ENCODE measurements at places on chromosomes 5 and 9. TPM values are rescaled to one million over a fixed set of nuclear protein-coding genes. Genes with fewer than 3 reads are reported as not detected.

DNA sequence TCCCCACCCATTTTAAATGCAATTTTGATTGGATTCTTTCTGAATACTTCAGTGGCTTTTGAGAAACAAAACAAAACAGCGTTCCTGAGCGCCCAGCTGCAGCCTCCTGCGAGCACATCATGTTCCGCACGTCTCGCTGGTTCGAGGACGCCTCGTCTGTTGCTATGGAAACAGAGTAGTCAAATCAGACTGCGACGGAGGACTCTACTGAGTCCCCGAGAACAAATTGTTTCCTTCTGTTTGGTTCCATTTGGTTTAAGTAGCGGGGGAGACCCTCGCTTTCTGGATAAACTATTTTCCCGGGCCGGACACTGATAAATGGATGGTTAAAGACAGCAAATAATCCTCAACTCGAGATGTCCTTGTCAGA, 69.0 kb downstream of the SLC28A3 start:
- peak overlapping the region; percentile 89 for H3K27ac ChIP-seq
- H3K36me3 ChIP-seq, result peaks cover 3% of the 10 kb centered on the region
- peak overlapping the region; percentile 82 for H3K4me3 ChIP-seq
- H3K27me3 ChIP-seq, result no peaks in the 10 kb centered on the region

- H3K27ac ChIP-seq, result no peak overlapping the region
- peaks cover 8% of the 10 kb centered on the region for H3K27me3 ChIP-seq
- DNase-seq, result no peak
- no peaks in the 10 kb centered on the region for H3K36me3 ChIP-seq
- H3K4me3 ChIP-seq, result no peak overlapping the region
Observed at GRCh38 chr9:88090151-88090581, 48.1 kb downstream of the SPATA31C2 start.

The TYRP1 gene
- not detected for total RNA-seq

DNA sequence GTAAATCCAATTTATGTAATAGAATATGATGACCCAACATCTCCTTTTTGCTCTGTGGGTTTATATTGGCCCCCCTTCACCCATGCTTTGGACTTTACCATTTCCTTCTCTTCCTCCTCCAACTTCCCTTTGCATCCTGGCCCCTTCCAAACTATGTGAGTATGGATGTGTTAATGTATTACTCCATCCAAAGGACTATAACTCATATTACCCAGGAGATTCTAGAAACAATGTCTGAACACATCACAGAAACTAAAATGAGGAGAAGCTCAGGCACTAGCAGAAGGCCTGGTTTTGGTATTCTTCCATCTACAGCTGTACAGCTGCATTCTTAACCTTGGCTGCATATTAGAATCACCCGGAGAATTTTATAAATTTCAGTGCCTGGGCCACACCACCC, 110.7 kb downstream of the PDE4D start:
- no peaks in the 10 kb centered on the region for H3K36me3 ChIP-seq
- H3K27ac ChIP-seq, result peak overlapping the region; percentile 21
- no peak overlapping the region for H3K4me3 ChIP-seq
- DNase-seq, result no peak
- peaks cover 4% of the 10 kb centered on the region for H3K27me3 ChIP-seq

GRCh38 chr5:100017520-100018262, 517.5 kb upstream of the FAM174A start:
- no peak overlapping the region for H3K27ac ChIP-seq
- no peaks in the 10 kb centered on the region for H3K27me3 ChIP-seq
- H3K4me3 ChIP-seq, result no peak overlapping the region

The ENTPD2 gene
- total RNA-seq, result 0.21 TPM

The TMEM252 gene
- total RNA-seq, result not detected

DNA sequence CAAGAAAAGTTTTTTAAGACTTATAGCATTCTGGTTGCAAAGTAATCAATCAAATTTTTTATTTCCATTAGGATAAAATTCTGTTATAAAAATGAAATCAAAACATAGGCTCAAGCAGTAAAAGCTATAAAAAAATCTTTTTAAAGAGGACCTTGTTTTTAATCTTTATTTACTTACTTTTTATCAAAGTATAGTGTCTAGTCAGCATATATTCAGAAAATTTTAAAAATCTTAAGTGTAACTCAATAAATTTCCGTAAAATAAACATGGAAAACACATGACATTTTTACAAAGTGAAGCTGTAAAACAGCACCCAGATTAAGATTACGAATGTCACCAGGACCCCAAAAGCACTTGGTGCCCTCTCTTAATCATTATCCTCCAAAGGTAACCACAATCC, 302.4 kb downstream of the TMEM161B start:
- no peak overlapping the region for H3K27ac ChIP-seq
- no peaks in the 10 kb centered on the region for H3K27me3 ChIP-seq
- no peaks in the 10 kb centered on the region for H3K4me1 ChIP-seq

DNA sequence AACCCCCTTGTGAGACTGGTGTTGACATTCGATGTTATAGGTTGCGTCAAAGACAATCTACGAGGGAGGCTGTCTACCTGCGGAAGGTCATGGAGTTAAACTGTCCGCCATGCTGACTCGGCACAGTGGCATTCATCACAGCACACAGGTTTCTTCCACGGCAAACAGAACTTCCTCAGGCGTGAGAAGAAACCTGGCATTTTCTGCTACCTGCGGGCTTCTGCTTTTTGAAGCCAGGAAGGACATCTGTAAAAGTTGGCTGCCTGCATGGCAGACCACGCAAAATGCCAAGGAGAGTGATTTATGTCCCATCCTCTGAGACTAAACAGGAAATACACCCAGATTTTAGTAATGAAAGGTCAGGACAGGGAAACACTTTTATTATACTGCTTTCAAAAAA, 809.8 kb upstream of the NUDT12 start:
- H3K27me3 ChIP-seq, result no peaks in the 10 kb centered on the region
- H3K4me3 ChIP-seq, result no peak overlapping the region
- no peak overlapping the region for H3K27ac ChIP-seq
- no peaks in the 10 kb centered on the region for H3K4me1 ChIP-seq
- no peak for DNase-seq

The BRD9 gene
- total RNA-seq, result 82.0 TPM

The TAS2R1 gene
- not detected for total RNA-seq
